ENCODE measurements at places on chromosomes 2 and 18.

DNA sequence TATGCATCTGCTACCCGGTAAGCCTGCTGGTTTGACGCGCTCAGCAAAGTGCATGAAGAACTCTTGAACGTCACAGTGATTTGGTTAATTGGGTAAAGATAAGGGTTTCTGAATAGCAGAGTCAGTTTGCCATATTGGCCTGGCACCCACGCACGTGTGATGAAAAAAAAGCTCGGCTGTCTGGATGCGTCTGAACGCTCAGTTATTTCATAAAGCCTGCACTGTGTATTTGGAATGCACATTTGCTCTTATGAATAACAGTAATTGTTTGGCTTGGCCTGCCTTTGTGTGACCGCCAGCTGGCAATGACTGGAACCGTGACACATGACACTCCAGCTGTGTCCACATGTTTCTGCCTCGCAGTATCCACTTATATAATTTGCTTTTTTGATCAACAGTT is 129.2 kb upstream of the MEIS1 start:
- peak; percentile 20 for DNase-seq

DNA sequence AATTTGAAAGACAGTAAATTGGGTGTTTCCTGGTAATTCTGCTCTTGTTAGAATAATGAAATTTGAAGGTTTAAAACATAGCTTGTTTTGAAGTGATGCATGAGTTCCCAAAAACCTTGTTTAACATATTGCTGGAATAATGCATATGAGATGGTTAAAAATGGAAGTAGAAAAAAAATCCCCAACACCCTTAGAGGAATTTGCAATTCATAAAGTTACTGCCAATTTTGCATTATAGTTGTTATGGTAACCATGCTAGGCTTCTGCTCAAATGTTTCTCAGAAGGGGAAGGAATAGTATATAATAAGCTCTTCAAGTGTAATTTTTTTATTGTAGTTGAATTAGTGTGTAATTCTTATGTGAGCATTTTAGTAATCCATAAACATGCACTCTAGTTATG is 49.1 kb downstream of the FASTKD2 start:
- no peak for DNase-seq

DNA sequence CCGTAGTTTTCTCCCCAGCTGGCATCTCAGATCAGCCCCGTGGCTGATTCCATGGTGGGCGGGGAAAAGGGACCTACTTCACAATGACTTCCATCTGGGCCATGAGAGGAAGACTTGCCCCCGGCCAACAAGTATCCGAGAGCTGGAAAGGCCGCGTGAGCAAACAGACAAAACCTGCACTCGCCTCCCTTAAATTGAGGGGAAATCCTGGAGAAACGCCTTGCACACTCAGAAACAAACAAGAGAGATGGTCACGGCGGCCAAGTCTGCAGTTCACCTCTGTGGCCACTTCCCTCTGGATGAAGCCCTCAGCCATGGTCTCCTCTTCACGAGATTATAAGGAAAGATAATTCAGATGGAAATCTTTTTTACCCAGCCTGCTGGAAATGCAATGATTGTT is 39.4 kb upstream of the TPO start:
- DNase-seq = no peak

DNA sequence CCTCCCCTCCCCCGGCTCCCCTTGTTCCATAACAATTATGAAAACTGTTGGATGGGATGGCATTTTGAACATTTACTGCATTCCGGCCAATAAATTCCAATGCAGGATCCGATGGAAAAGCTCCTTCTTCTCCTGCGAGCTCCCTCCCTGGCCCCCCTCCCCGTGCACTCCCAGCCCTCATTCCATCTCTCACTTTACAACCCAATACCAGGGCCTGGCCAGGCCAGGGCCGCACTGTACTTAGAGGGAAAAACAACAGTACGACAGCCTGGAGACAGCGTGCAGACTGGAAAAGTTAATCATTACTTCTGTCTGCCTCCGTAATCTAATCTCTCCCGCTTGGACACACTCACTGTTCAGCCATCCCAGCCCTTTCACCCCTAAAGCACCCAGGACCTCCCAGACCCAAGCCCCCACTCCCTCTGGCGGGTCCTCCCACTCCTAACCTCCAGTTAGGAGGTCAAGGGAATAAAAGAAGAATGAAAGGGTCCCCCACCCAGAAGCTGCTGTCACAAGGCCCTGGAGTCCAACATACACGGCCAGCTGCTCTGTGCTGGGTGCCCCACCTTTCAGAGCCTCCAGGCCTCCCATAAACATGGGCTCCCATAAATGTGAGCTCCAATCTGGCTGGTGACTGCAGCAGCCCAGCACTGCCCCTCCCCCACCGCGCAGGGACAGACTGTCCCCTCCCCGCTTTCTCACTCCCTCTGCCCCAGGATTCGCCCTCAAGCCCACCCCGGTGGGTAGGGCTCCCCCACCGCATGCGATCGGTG is 20.6 kb downstream of the SMAD7 start:
- peak; percentile 95 for DNase-seq

DNA sequence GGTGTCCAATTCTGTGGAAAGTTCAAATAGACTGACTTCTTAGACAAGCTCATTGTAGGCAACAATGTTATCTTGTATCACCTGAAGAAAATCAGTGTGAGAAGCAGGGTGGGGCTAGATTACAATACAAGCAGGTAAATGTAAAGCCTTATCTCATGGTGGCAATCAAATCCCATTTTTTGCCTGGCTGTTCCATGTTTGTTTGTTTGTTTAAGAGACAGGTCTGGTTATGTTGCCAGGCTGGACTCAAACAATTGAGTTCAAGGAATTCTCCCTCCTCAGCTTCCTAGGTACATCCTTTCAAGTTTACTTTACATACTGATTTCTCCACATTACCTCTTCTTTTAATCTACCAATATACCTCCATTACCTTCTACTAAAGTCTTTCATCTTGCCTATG is 464.6 kb downstream of the LRP1B start:
- no peak for DNase-seq
